NCI-H2081 (cell line): ENCODE measurements at places on chromosomes 6 and 20.

DNA sequence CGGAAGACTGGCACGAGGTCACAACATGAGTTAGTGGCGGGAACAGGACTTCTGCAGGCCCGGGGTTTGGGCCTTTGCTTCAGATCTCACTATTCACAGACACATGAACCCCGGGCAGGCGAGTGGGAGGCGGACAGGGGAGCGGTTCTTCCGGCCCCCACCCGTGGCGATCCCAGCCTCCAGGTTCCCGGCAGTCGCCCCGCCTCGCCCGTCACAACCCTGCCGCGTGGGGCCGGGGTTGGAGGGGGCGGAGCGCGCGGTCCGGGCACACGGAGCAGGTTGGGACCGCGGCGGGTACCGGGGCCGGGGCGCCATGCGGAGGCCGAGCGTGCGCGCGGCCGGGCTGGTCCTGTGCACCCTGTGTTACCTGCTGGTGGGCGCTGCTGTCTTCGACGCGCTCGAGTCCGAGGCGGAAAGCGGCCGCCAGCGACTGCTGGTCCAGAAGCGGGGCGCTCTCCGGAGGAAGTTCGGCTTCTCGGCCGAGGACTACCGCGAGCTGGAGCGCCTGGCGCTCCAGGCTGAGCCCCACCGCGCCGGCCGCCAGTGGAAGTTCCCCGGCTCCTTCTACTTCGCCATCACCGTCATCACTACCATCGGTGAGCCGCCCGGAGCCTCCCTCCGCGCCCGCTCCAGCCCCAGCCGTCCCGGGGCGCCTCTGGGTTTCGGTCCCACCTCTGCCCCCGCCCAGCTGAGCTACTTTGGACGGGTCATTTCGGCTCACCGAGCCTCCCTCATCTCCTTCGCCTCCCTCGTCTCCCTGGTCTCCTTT lies at the start of gene KCNK15:
TSS of gene KCNK15 (plus strand) at position 268 of the 769 bp plus-strand sequence. CDS start at position 314, 46 bp downstream.
- DNase-seq, result no peak

DNA sequence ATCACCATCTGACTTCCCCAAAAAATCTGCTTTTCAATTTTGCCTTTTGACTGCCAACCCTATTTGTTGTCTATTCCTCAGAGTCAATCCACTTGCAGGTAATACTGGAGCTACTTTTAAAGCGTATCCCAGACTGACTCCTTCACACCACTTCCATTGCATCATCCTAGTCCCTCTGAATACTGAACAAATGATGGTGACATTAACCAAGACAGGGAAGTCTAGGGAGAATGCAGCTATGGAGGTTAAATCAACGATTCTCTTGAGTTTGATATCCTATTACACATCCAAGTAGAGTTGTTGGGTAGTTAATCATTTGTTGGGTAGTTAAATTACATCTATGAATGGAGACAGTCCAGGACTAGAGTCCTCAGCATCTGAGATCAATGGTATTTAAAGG lies 2.0 kb downstream of the OGFRL1 start:
- DNase-seq, result no peak

DNA sequence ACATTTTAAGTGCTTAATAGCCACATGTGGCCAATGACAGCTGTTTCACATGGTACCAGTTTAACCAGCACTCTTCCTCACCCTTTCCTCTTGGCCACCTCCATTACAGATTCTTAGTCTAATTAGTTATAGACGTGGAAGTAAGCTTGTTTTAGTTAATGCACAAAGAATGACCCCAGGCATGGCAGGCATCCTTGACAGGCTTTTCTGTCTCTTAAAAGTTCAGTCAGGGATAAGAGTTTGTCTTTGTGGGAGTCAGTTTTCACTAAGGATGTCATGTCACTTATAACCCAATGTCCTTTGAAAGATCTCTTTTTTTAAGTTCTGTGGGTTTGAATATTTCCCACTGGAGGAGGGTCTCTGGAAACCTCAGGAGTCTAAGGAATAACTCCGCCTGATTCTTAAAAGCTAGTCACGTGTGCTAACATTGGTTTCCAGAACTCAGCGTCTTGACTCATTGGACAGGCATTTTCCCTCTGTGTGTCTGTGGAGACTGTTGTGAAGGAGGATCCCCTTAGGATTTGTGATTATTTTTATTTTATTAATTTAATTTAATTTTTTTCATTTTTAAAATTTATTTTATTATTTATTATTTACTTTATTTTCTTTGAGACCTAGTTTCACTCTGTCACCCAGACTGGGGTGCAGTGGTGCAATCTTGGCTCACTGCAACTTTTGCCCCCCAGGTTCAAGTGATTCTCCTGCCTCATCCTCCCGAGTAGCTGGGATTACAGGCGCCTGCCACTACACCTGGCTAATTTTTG lies 171.4 kb downstream of the ZFAND3 start:
- DNase-seq, result no peak

DNA sequence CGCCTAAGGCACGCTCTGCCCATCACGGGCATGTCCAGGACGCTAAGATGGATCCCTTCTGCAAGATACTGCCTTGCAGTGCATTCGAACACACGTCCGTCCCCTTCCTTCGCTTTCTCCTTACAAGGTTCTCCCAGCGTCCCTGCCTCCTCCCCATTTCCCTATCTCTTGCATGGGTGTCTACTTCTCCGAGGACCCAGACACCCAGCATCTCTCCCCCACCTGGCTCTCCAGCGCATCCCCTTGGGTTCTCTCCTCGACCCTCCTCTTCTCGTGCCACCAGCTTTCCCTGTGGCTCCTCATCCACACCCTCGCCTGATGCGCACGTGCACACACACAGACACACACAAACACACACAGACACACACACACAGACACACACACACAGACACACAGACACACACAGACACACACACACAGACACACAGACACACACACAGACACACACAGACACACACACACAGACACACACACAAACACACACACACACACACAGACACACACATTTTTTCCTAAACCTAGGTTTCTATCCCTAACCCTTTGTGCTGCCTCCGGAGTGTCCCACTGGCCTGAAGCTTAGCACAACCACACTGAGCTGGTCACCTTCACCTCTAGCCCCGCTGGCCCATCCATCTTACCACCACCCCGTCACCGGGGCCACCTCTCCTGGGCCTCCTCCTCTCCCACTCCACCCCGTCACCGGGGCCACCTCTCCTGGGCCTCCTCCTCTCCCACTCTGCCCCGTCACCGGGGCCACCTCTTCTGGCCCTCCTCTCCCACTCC lies 31.9 kb downstream of the ANKRD60 start:
- DNase-seq, result no peak

DNA sequence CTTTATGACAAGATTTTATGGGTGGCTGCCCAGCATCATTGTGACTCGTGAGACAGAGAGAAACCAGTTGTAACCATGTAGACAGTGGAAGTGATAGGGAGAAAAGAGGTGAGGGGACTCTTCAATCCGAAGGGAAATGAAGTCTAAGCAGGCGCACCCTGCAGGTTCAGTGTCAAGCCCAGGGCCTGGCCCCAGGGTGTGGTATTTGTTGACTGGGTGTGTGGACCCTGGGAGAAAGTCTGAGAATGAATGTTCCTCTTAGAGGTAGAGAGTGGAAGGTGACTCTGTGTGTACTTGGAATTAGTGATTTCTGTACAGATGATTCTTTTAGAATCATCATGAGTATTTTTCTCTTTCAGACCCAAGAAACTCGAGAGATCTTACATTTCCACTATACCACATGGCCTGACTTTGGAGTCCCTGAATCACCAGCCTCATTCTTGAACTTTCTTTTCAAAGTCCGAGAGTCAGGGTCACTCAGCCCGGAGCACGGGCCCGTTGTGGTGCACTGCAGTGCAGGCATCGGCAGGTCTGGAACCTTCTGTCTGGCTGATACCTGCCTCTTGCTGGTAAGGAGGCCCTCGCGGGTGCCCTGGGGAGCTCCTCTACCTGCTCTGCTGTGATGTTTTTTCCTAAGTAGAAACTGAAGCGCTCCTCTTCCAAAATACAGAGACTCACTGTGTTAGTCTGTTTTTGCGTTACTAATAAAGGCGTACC lies 68.0 kb downstream of the PTPN1 start:
- no peak for DNase-seq

DNA sequence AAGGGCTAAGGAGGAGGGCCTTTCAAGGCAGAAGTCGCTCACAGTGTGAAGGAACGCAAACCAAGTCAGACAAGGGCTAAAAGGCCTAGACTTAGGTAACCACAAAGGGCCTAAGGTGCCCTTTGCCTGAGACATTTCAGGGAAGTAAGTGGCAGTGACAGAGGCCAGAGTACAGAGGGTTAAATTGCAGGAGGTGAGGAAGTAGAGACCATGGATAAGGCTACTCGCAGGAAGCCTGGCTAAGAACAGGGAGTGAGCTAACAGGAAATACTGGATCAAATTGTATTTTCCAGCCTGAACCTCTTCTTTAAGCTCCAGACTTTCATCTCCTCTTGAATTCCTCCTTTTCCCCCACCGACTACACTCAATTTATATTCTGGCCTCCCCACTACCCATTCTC lies 16.6 kb downstream of the ZHX3 start:
- DNase-seq, result no peak

- DNase-seq, result no peak
Observed at GRCh38 chr6:134315974-134316441, 1.9 kb downstream of the SGK1 start.

DNA sequence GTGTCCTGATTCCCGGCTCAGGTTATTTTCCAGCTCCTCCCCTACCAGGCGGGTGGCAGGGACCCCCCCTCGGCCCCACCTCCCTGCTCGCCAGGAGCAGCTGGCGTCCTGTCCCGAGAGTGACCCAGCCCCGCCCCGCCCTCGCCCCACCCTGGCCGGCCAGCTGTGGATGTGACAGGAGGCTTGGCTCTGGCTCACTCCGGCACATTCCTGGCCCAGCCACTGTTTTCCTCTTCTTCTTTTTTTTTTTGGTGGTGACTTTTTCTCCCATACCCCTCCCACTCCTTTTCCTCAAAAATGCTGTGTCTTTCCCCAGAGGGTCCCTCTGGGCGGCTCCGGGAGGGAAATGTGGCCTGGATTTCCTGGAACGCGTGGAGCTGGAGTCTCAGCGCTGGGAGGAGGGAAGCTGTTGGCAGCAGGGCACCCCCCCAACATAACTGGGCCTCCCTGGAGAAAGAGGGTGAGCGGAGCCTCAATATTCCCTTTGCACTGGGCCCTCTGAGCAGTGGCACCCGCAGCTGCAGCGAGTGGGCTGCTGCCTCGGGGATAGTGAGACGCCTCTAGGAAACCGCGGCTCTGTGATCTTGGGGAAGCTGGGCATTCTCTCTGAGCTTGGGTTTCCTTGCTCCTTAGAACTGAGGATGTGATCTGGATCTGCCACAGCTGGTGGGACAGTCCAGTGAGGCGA lies 28.3 kb upstream of the CSNK2A1 start:
- no peak for DNase-seq

- peak; percentile 76 for DNase-seq
Observed at GRCh38 chr6:49556429-49556837, 6.0 kb downstream of the C6orf141 start.

DNA sequence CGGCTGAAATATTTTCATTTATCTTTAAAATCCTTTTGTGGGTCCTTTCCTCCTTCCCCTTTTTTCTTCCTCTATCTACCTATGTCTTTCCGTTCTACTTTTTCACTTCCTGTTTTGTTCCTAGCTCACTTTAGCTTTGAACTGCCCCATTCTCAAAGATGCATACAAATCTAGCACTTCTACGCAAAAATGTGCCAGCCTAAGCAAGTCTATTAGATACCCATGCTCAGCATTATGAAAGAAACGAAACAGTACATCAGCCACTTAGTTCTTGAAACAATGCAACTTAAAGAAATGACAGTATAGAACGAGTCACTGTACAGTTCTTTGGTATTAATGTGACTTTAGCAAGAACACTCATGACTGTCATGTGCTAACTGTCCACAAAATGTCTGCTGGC lies 47.3 kb upstream of the MARCKS start:
- DNase-seq, result no peak

- DNase-seq, result no peak
Observed at GRCh38 chr6:117463762-117464665, 18.5 kb upstream of the DCBLD1 start.

GRCh38 chr20:37615340-37616109 lies 78.3 kb upstream of the CTNNBL1 start:
- peak; percentile 31 for DNase-seq

GRCh38 chr20:21182832-21183563 lies 57.1 kb downstream of the KIZ start:
- DNase-seq, result no peak

GRCh38 chr6:11952316-11952715 lies 59.8 kb upstream of the HIVEP1 start:
- DNase-seq, result no peak

GRCh38 chr6:140178935-140179334 lies 804.5 kb upstream of the CITED2 start:
- DNase-seq, result no peak

- DNase-seq, result no peak
Observed at GRCh38 chr6:133833949-133834359, 55.0 kb upstream of the TCF21 start.

GRCh38 chr6:150403458-150404246 lies 34.8 kb downstream of the IYD start:
- peak; percentile 5 for DNase-seq

DNA sequence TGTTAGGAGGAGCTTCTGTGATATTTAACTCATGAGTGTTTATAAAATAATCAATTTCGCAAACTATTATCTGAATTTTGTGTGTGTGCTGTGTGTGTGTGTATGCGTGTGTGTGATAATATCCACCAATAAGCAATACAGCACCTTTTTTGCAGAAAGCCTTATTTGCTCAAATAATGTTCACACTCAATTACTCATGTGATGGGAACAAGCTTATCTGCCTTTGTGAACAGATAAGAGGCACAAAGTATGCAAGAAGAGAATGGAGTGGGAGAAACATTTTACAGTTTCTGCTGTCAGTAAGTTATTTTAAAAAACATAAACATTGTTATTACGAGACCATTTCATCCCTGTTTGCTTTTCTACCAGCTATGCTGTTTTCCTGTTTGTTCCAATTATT lies 36.7 kb upstream of the PTPRK start:
- DNase-seq, result no peak

DNA sequence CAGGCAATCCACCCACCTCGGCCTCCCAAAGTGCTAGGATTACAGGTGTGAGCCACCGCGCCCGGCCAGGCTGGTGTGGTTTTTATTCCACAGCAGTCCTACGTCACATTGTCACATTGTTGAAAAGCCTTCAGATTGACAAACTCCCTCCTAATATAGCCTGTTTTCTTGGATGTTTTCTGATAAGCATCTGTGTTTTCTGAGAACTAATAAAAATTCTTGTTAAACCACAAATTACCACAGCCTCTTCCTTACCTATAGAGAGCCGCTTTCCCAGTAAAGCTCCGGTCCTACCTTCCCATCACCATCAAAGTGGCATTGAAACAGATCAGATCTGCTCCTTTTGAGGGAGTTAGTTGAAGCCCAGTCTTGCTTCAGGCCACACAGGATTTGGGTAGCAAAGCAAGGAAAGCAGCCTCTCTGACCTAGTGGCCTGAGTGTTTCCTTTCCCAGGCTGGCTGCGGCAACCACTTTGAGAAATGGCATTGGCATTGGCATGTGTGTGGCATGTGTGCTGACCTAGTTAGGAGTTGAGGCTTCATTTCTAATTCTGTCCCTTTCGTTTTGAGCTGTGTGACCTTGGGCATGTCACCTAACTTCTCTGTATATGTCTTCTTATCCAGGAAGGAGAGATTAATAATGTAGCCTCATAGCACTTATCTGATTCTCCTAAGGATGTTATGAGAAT lies 1.7 kb upstream of the PKIG start:
- no peak for DNase-seq

GRCh38 chr6:15279047-15279661 lies 33.3 kb downstream of the JARID2 start:
- no peak for DNase-seq

- DNase-seq, result no peak
Observed at GRCh38 chr20:58707770-58708169, 15.2 kb downstream of the NPEPL1 start.
